ELR (cell line): ENCODE measurements at places on chromosomes 6 and 20.

DNA sequence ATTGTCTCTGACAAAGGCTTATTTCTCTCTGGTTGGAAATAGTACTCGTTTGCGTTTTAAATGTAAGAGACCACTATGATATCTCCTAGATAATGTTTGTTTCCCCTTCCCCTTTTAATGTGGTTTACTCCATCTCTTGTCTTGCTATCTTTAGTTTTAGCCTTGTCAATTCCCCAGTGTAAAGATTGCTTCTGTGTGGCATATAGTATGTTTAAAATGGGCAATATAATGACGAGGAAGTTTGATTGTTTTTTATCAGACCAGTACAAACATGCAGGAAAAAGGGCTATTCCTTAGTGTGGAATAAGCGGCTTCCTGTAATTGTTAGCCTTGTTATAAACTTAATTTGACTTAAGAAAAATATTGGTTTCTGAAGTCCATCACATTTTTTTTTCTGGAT is 3.1 kb downstream of the QKI start:
- DNase-seq: no peak

DNA sequence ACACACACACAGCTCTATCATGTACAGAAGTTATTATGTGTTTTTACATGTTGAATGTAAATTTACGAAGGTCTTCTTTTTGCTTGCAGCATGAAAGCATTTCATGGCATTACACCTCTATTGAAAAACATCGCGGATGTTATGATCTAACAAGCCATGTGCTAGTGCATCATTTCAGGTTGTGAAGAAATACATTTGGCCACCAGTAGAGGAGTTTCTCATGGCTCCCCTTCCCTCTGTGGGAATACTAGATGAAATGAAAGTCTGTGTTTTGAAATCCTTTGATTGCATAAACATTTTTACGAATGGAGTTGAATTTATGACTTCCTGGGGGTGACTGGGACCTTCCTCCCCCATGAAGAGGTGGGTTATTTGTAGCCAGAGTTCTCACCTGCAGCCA is 17.7 kb downstream of the MAS1 start:
- DNase-seq: no peak

DNA sequence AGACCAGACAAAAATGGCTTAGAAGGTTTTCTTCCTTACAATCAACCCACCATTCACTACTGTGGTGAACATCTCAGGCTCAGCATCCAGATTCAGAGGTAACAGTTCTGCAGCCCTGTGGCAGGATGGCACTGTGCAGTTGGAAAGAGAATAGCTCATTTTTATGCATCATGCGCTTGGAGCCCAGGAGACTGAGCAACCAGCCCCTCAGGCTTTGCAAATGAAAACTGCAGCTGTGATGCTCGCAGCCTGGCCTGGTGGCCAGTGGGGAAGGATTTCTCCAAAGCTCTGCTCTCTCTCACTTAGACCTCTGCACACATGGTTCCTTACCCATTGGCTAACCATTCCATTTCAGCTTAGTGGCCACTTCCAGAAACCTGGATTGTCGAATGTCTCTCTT is 45.8 kb downstream of the GABRR2 start:
- no peak for DNase-seq

DNA sequence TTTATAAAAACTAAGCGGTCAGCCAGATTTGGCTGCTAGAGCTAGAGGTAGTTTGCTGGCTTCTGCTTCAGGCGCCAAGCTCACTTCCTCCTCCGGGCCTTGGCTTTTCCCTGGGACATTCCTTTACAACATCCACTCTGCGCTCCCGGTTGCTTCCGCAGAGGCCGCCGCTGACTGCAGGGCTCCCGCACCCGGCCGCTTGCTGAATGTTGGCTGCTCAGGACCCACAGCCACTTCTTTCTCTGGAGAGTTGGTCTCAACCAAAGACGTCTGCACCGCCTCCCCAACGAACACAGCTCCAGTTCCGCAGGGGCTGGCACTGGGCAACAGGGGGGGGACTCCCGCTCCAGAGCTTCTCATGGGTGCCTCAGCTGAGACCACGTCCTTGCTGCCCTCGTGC is 282.8 kb downstream of the TFAP2C start:
- no peak for DNase-seq

- peak; percentile 77 for DNase-seq
Measured at GRCh38 chr6:14354919-14355572, 237.5 kb downstream of the CD83 start.

DNA sequence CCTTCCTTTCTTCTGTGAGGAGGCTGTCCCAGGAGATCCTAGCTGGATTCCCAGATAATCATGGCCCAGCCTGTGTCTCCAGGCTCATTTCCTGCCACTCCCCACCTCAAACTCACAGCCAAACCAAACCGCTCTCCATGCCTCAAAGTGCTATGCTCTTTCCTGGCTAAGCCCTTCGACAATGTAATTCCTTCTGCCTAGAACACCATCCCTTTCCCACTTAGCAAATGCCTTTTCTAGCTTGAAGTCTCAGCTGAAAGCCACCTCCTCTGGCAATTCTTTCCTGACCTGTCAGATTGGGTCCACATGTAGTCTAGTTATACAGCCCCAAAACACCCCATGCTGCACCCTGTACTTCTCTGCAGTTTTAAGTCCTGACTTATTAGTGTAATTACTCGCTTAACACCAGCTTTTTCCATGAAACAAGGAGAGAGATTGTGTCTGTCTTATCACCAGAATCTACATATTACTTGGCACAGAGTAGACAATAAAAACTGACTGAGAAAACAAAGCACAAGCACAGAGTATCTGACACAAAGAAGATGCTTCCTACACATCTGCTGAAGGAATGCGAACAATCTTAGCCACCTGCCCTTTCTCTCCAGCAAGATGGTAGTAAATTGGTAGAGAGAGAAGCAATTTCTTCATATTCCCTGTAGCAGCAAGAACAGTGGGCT is 5.4 kb downstream of the TRIM26 start:
- DNase-seq: no peak

DNA sequence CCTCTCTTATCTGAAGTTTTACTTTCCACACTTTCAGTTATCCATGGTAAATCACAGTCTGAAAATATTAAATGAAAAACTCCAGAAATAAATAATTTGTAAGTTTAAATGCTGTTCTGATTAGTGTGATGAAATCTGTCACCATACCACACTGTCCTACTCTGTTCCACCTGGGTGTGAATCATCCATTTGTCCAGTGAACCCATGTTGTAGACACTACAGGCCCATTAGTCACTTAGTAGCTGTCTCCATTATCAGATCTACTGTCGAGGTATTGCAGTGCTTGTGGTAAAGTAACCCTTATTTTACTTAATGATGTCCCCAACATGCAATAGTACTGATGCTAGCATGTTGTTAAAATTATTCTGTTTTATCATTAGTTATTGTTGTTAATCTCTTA is 29.2 kb upstream of the MMS22L start:
- peak; percentile 49 for DNase-seq

DNA sequence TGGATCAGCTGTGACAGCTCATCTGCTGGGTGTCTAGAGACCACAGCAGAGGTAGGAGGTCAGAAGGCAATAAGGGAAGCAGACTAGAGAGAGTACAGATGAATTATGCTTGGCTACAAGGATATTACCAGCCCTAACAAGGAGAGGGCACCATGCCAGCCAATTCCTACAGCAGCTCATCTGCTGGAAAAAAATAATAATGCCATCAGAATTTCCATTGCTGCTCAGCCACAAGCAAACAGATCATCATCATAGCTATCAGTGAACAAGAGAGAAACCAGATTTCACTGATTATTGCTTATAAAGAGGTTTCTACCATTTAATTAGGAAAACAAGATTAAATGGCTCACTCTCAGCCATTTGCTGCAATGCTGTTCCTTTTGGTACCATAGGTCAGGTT is 66.5 kb downstream of the PSMG4 start:
- no peak for DNase-seq

- DNase-seq: no peak
Measured at GRCh38 chr6:159261995-159262394, 92.8 kb downstream of the FNDC1 start.

DNA sequence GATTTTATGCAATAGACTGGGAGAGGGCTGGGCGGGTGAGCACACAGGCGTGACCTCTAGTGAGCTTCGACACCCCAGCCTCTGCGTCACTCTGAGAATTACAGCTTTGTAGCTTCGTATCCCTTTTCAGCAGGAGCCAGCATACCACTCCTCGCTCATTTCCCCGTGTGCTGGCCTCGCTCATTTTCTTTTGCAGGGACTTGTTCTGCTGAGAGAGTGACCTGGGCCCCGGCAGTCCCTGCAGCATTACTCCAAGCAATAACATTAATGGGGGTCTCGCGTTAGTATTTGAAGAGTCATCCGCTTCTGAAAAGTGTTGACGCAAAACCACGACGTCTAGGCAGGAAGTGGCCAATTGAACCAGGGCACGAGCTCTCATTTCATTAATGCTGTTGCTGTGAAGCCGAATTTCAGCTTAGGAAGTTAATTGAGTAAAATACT is 193.7 kb downstream of the QKI start:
- no peak for DNase-seq
